Epithelial cell of umbilical artery (primary cell): ENCODE measurements at places on chromosomes 1 and 21. TPM values are rescaled to one million over a fixed set of nuclear protein-coding genes. Genes with fewer than 3 reads are reported as not detected.

Gene BRWD1
- total RNA-seq, result 43.2 and 60.5 TPM in 2 replicates

Gene CAPN8
- total RNA-seq, result not detected in 2 replicates

Gene ABCA4
- total RNA-seq, result 2.9 and 4.2 TPM in 2 replicates

Gene MAP10
- 1.3 and 1.4 TPM in 2 replicates for total RNA-seq

Gene C1orf167
- total RNA-seq, result not detected in 2 replicates

Gene EPS8L3
- not detected in 2 replicates for total RNA-seq

Gene ABCG1
- 20.2 and 35.1 TPM in 2 replicates for total RNA-seq

Gene GJA4
- 31.5 and 45.5 TPM in 2 replicates for total RNA-seq

Gene CCDC17
- 0.65 and 0.76 TPM in 2 replicates for total RNA-seq

Gene SLC50A1
- total RNA-seq, result 33.8 and 45.1 TPM in 2 replicates

Gene PRDM16
- total RNA-seq, result 1.9 and 2.7 TPM in 2 replicates

Gene ERICH3
- not detected in 2 replicates for total RNA-seq

Gene PDC
- not detected in 2 replicates for total RNA-seq

Gene INSRR
- not detected in 2 replicates for total RNA-seq

Gene ADCY10
- under 0.01 TPM in 2 replicates for total RNA-seq

Gene AGRN
- 56.2 and 70.7 TPM in 2 replicates for total RNA-seq
